ENCODE measurements at places on chromosomes 1 and 21.

- peak; percentile 9 for DNase-seq
Observed at GRCh38 chr21:35026617-35027562, 22.2 kb downstream of the RUNX1 start.

DNA sequence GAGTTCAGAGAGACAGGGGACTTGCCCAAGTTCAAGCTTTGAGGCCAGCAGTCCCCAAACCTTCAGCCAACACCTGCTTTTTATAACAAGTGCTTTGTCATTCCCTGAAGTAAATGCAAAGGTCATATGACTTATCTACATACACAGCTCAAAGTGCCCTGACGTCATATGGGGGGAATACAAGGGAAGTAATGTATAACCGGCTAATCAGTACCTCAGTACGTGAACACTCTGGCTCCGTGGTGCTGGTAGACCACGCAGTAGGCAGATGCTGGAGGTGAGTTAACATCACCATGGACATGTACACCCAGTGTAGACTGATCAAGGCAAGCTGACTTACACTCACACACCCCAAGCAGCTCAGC is 60.0 kb downstream of the BACE2 start:
- DNase-seq: no peak

GRCh38 chr1:230587061-230587460 is 55.2 kb upstream of the COG2 start:
- no peak for DNase-seq

- no peak for DNase-seq
Observed at GRCh38 chr1:166999075-166999474, 10.0 kb downstream of the MAEL start.

DNA sequence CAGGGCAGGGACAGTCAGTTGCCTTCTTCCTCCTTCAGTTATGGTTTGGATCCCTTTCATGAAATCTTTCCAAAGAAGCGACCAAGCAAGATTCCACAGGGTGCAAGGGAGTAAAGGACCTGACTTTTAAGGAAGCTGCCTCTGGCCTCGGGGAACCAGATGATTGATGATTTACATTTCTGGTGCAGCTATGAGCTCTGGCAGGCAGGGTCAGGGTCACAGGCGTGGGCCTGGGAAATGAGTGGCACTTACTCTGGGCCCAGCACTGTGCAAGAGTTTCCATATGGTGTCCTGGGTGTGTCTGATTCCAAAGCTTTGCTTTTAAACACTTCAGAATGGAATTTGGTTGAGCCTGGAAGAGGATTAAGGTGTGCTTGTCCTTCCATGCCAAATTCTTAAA is 7.2 kb upstream of the CRABP2 start:
- DNase-seq: no peak

DNA sequence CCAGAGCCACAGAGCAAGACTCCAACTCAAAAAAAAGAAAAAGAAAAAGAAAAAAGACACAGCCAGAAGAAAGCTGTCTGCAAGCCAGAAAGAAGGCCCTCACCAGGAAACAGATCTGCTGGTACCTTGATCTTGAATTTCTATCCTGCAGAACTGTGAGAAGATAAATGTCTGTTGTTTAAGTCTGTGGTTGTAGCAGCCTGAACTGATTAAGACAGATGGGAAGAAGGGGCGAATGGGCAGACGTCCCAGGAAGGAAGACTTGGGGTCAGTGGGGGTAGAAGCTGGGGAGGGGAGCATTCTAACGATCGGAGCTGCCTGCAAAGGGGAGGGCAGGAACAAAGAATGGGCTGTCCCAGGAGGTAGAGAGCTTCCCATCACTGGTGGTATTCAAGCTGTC is 6.3 kb downstream of the SLC2A7 start:
- DNase-seq: no peak

- DNase-seq: no peak
Observed at GRCh38 chr1:230708631-230709580, 5.0 kb downstream of the AGT start.

- DNase-seq: no peak
Observed at GRCh38 chr1:110300412-110301085, 38.6 kb upstream of the RBM15 start.

DNA sequence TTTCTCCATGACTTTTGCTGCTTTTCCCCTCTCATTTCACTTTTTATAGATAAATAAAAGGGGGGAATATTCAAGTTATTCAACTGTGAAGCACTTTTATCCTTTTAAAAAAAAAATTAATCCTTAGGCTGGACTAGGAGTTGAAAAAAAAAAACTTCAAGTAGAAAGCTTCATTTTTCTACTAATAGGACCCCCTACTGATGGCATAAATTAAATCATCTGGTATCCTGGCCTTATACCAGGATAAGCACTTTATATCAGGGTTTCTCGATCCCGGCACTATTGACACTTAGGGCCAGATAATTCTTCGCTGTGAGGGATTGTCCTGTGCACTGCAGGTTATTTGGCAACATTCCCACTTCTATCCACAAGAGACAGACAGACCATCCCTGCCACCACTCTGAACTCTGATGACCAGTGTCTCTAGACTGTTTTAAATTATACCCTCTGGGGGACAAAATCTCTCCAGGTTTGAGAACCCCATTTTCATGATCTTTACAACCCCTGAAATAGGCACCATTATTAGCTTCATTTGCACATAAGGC is 17.6 kb downstream of the USP33 start:
- DNase-seq: no peak

DNA sequence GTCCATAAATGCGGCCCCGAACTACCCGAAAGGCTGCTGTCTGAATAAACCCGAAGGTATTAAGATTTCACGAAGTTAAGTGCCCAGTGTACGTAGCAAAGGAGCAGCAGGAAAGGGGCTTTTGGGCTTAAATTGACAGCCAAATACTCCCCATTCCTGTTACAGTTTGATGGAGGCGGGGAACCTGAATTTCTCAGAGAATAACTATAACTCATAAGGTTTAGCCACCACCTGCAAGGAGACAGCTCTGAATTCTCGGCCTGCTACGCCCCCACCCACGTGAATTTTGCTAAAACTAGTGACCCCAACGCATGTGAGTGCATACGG is 5.2 kb downstream of the GFI1 start:
- no peak for DNase-seq

GRCh38 chr1:64357422-64357821 is 112.5 kb upstream of the CACHD1 start:
- DNase-seq: no peak

DNA sequence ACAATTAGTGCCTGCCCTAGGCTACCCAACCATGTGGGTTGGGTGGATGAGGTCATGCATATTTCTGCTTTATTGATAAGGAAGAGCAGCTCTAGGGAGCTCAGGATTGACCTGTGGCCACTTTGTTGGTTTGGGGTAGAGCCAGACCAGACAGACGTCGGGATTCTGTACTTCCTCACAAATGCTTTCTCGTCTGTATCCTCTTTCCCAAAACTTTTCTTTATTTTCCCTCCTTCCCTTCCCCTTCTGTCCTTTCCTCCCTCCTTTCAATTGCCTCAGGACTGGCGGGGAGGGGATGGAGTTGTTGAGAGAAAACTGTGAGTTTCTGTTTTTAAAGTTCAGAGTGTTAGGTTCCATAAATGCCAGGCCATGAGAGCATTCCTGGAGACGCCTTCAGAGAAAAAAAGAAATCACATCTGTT is 68.0 kb downstream of the UCK2 start:
- DNase-seq: no peak

- DNase-seq: no peak
Observed at GRCh38 chr1:156639601-156640101, 2.3 kb upstream of the BCAN start.

DNA sequence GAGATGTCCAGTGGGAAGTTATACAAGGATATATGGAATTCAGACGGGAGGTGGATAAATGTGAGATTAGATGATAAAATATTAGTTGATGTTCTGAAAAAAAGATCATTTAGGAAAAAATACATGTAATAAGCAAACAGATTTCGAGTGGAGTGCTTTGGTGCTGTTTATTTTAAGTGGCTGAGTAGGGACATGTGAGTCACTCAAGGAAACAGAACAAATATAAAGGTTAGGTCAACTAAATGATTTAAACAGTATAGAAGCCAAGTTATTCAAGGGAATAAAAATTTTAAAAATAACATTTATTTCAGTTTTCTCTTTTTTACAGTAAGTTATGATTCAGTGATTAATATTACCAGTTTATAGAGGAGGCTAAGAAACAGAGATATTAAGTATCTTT is 1046.7 kb upstream of the B3GALT2 start:
- DNase-seq: no peak

DNA sequence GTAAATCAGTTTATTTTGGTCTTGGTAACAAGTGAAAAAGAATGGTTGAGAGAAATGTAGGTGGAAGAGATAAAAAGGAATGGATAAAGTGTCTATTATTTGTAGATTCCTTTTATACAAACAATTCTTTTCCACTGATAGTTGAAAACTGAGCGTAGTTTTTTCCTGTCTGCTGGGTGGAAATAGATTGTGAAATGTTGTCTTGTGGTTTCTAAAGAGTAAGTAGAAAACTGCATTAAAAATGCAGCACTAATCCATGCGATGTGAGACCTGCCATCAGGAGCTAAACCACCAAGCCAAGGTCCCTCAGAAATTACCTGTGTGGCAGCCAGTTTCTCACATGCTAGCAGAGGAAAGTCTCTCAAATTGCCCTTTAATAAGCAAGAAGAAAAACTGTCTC is 103.2 kb upstream of the SLC44A3 start:
- no peak for DNase-seq

DNA sequence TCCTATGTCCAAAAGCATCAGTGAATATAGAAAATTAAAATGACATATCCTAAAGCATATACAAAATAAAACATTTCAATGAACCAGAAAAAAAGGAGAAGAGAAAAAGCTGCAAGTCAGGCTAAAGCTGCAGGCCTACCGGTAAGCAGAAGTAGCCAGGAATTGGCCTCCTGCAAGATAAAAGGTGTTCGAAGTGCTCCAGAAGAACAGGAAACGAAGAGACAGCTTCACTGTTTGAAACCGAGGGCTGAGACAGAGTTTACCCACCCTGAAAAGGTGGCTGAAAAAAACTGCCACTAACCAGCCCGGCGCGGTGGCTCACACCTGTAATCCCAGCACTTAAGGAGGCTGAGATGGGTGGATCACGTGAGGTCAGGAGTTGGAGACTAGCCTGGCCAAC is 37.4 kb downstream of the NSL1 start:
- no peak for DNase-seq

DNA sequence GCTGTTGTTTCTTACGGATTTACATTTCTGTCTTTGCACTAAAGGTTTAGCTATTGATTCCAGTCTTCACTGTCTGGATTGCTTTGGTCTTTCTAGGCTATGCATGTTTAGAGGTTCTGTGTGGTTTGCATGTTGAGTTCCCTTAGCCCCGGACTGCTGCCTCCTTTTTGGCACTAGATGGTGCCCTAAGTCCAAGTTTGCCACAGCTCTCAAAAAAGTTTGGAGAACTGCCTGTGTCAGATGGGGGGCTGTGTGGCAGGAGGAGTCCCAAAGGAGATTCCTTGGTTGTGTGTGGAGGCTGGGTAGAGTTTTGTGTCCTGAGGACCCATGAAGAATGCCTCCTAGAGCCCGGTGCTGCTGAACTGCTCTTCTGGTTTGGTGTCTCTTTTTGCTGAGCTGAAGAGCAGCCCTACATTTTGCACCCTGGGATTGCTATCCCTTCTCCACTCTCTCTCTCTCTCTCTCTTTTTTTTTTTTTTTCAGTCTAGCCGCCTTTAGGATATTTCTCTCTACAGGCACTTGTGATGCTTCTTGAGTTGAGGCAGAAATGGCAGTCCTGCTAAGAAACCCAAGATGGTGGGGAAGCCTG is 74.4 kb downstream of the PTGS2 start:
- no peak for DNase-seq

GRCh38 chr1:42942444-42942843 is 16.2 kb downstream of the SLC2A1 start:
- DNase-seq: no peak

GRCh38 chr1:88472298-88472697 is 211.8 kb upstream of the PKN2 start:
- DNase-seq: no peak

DNA sequence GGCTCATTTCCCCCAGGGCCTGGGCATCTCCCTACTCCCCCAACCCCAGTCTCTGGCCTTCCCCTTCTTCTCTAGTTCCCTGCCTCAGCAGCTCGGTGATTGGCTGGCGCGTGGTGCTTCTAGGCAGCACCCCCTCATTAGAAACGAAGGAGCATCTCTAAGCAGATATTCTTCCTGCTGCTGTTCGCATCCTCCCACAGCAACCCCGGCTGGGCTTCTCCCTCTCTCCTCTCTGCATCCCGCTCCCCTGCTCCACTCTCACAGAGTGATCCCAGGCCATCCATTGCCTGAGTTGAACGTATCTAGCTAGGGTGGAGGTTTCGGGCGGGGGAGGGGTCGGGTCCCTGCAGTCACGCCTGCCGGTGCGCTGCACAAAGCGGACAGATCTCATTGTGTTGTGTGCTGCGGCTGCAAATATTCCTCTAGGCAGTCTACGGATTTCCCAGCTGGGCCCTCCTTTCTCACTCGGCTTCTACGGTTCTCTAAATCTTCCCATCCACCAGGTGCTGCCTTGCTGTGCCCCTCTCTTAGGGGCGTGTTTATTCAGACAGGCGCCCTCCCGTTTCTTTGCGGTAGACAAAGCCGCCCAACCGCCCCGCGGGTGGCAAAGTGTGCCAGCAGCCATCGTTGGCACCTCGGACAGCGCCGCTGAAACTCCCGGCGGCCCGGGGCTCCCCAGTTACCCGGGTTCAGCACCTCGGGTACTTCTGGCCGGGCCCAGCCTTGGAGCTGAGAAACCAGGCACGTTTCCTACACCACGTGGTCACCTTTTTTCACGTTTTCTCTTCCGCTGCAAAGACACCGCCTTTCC is 2.2 kb downstream of the CACNA1E start:
- DNase-seq: no peak

GRCh38 chr1:225928186-225929175 is 4.4 kb upstream of the PYCR2 start:
- DNase-seq: no peak

DNA sequence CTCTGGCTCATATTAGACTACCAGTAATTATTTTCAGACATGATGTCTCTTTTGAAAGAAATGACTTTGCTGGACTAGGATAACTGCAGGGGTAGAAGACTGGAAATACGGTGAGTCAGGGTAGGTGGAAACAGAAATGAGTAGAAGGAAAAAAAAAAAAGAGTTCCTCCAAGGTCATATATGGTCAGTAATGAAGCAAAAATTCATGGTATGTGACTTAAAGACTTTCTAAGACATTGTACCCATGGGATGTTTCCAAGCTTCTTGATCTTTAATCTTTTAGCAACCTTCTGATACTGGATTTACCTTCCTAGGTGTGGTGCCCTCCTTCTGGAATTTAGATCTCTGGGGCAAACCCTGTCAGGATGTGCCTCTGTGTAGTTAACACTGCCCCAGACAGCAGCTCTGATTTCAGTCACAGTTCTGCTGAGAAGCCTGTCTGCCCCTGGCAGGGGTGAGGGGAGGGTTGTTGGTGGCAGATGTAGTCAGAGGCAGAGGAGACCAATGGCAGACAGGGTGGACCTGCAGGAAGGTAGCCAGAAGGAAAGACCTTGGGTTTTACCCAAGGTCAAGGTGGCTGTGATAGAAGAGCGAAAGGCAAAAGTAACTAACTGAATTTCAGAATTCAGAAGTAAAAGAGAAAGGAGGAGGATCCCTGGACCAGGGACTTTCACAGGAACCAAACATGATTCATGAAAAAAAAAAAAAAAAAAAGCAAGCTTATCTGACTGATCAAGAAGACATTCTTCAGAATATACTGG is 44.1 kb upstream of the BCL10 start:
- DNase-seq: no peak

GRCh38 chr1:109929170-109929569 is 18.5 kb downstream of the CSF1 start:
- DNase-seq: no peak
